T-helper 1 cell (primary cell): ENCODE measurements at places on chromosomes 3 and 15.

DNA sequence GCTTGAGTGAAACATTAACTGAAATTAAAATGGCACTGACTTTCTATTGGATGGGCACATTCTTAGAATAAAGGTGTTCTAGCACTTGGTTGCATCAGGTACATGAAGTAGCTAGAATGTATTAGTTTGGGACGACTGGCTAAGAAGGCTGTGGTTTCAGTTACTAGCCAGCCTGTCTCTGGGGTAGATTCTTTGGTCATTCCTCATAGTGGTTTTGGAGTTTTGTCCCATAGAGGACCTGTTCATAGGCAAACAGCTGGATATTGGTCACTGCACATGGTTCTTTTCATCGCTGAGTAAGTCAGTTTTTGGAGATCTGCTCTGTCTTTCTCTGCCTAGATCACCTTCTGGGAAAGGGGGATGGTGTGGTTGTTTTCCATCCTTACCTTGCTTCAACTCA, 55.3 kb downstream of the ADAMTSL3 start:
- no peak for DNase-seq

DNA sequence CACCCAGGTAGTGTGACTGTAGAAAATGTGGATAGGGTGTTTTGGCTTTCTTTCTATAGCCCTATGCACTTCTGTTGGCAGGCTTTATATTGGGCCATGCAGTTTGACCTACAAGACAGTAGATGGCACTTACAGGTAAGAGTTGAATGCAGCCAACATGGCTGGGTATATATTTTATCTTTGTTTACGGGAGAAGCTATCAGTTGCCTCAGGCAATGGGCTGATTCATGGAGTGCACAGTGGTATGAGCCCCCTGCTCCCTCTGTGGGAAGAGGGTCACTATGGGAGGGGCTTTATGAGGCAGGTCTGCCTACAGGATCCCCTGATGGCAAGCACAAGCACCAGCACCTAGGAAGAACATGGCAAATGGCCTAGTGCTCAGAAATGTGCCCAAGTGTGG, 301.2 kb upstream of the CDIN1 start:
- DNase-seq: no peak

GRCh38 chr3:67620869-67621268, 33.5 kb downstream of the SUCLG2 start:
- DNase-seq: no peak

GRCh38 chr3:174477491-174477890, 381.6 kb upstream of the NAALADL2 start:
- DNase-seq: no peak

DNA sequence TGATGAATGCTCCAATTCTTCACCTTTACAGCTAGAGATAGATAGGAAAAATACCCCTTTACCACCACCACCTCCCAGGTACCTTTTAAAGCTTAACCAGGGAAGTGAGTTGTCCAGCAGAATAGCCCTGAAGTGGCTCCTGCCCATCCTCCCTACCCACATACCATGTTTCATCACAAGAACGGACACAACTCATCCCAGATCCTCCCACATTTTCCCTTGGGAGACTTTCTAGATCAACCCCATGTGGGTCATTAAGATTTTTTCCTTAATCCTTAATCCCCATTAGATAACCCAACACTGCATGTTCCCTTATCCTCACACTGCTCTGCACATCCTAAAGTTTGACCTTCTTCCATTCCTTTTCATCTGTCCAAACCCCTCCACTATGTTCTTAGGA, 69.3 kb downstream of the CHST2 start:
- DNase-seq: no peak

DNA sequence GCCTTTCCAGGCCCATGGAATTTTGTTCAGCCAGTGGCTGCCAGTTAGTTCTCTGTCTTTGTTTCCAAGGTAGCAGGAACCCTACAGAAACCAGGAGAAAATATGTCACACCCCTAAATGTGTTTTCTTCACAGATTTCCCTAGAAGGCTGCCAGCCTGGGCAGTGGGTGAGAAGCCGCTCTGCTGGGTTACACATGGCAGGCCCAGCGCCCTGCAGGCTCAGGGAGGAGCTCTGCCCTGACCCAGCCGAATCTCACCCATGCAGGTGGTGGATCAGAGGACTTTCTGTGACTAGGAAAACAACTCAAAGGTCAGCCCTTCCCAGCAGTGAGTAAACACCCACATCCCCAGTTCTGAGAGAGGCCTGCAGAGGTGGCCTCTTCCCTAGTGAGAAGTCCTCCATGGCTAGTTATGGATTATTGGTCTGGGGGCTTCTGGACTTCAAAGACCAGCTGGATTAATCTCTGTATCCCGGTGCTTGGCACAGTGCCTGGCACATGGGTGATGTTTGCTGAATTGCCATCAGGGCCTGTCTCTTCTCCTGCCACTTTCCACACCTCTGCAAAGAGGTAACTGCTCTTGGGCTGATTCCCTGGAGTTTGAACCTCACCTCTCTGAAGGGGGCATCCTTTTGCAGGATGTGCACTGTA, 34.7 kb upstream of the BDH1 start:
- no peak for DNase-seq
